ENCODE measurements at places on chromosomes 16 and 17.

DNA sequence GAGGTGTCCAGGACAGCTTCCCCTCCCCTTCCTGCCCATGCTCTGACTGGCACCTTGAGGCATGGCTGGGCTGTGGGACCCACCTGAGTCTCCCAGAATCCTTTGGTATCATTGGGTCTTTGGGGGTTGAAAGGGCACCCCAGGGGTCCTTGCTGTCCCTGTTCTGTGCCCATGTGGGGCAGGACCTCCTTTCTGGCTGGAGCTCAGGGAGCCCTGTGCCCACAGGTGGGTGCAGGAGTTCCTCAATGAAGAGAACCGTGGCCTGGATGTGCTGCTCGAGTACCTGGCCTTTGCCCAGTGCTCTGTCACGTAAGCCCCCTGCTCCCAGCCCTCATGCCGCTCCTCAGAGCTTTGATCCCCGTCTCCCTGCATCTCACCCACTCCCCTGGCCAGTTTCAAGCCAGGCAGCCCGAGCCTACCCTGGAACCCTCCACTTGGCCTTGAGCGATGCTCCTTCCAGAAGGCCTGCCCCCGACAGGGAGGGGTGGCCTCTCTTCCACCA is 11.8 kb downstream of the FMNL1 start:
- DNase-seq, result no peak

DNA sequence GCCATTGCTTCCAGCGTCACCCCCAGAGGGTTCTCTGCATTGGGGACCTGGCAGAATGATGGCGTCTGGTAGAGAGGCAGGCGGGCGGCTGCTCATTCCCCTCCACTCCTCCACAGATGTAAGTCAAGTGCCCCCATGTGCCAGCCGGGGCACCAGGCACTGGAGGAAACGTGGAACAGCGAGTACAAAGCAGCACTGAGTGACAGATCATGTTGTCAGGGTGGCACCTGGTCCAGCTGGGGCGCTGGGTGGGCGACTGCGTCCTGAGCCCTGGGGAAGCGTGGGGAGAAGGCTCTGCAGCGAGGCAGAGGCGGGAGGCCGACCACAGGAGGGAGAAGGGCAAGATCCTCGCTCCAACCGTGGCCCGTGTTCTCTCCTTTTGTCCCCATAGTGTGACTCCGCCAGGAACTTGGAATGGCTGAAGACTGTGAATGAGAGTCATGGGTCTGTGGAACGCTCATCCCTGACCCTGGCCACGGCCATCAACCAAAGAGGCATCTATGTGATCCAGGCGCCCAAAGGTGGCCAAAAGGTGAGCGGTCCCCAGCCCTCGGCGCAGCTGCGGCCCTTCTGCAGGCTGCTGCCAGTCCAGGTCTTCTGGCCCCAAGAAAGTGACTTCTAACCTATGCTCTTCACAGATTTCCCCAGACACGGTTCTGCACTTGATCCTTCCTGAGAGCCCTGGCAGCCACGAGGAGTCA is 76.7 kb downstream of the RNF213 start:
- DNase-seq, result no peak

DNA sequence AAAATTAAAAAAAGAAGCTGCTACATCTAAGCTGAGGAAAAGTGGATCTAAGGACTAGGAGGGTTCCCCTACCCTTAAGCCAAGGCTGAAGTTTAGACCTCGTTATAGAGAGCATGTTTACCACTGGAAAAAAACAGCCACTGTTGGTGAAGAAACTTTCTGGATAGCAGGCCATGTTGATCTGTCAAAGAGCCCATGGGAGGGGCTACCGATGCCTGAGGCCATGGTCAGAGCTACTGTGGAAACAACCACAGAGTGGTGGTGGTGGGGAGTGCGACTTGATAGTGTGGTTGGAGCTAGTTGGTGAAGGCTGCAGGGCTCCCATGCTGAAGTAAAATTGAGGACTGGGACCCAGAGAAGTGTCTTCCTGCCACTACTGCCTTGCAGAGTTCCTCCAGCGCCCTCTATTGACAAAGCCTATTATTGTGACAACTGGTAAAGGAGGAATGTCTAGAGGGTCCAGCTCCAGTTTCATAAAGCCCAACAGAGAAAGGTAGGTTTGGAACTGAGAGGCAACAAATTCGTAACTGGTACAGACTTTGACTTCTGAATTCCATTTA is 12.7 kb upstream of the FAM20A start:
- peak; percentile 71 for DNase-seq

DNA sequence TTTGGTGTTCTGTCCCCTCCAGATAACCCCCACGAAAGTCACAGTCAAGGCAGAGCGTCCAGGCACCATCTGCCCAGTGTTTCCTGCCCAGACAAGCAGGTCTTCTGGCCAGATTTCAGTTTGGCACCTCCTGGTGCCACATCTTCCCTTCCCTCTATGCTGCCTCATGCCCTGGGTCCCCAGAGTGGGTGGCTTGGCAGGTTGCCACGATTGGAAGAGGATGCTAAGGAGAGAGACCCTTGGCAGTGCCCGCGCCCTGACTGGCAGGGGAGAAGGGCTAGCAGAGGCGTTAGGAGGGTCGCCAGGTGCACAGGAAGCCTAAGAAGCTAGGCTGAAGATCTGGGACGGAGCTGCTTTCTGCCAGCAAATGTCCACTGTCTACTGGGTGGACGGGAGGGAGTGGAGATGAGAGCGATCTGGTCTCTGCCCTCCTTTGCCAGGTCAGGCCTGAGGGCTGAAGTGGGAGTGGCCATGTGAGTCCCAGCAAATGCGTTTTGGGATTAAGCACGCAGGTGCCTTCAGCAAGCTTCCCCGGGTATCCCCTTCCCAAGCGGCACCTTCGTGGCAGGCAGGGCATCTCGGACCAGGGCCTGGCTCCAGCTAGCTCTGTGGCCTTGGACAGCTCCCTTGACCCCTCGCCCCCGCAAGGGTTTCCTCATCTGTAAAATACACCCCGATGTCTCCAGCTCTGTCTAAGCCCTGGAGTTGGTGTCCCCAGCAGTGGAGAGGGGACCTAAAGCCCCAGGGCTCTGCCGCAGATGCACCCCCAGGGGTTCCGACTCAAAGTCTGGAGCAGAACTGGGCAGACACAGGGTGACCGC is 13.4 kb upstream of the CD300A start:
- no peak for DNase-seq

DNA sequence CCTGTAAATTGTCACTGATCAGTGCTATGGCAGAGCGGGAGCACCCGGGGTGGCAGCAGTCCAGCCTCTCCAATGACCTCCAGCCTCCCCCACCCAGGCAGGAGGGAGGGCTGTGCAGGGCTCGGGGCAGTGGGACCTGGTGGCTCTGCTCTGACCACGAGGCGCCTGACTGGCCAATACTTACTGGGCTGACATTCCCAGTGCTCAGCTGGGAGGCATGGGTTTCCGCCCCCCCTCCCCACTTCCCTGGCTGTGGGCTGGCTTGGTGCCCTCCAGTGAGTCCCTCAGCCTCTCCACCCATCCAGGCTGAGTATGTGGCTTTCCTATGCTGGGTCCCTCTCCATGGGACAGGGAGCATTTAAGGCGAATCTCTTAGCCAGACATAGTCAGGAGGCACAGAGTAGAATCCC is 2.7 kb downstream of the SOCS3 start:
- DNase-seq, result peak; percentile 94

GRCh38 chr16:53944025-53944424 is 240.1 kb downstream of the FTO start:
- peak; percentile 40 for DNase-seq

DNA sequence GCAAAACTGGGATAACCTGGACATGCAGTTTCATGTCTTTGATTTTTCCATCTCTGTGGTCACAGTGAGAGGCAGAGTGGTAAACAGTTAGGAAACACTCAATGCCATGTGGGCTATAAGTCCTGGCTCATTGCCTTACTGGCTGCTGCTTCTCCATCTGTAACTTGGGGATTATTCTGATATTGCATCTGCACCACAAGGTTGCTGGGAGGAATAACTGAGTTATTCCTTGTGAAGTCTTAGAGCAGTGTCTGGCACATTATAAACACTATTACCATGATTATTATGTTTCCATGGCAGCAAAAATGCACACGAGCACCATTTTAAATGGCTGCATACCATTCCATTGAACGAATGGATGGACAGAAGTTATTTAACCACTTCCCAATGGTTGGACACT is 111.7 kb upstream of the CDH5 start:
- DNase-seq, result no peak

GRCh38 chr16:75063549-75064088 is 53.0 kb downstream of the LDHD start:
- no peak for DNase-seq

- DNase-seq, result no peak
Measured at GRCh38 chr17:28519236-28519635, 13.1 kb downstream of the FOXN1 start.

DNA sequence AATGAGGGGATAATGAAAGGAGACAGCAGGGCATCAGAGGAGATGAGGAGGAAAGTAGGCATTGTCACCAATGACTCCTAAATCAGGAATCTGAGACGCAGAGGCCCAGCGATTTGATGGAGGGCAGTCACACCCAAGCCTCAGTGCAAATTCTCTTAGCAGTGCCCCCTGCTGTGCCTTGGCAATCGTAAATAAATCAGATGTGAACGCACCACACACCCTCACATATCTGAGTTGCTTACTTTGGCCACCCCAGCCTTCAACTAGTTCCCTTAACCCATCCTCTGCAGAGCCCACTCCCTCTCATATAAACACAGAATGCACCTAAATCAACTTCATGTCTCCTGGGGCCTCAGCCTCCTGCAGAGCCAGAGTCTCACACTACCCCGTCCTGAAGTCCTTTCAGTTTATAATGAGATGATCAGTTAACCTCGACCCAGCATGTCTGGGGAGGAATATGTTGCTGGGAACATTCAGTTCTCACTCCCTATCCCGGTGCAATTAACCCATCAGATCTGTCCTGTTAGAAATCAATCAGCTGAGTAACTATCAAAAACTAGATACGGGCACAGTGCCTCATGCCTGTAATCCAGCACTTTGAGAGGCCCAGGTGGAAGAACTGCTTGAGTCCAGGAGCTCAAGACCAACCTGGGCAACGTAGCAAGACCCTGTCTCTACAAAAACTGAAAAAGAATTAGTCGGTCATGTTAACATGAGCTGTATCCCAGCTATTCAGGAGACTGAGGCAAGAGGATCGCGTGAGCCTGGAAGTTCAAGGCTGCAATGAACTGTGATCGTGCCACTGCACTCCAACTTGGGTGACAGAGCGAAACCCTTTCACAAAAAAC is 78.4 kb downstream of the SLC39A11 start:
- DNase-seq, result peak; percentile 77
